ENCODE measurements at places on chromosomes 7 and 10.

- DNase-seq: no peak
These were observed 935.9 kb downstream of the GATA3 start for GRCh38 chr10:8990280-8990987.

DNA sequence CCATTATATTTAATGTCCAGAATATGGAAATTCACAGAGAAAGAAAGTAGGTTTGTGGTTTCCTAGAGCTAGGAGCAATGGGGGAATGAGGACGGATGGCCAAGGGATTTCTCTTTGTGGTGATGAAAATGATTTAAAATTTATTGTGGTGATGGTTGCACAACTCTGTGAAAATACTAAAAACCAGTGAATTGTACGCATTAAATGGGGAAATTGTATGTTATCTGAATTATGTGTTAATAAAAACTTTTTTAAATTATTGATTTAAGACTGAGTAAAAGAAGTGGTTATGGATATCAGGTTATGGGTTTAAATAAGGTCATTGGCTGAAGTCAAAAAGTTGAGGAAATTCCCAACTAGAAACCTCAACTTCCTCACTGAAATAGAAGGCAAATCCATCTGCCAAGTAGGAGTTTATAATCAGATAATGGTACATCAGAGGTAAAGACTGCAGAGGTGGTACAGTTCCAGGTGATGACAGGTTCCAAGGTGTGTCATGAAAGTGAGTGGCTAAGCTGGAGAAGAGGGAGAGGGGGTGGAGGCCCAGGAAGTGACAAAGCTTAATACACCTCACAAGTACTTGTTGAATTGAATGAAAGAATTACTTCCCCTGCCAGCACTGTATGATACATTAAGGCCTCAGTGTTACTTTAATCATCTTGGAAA lies 68.9 kb upstream of the CCDC71L start:
- DNase-seq: no peak

DNA sequence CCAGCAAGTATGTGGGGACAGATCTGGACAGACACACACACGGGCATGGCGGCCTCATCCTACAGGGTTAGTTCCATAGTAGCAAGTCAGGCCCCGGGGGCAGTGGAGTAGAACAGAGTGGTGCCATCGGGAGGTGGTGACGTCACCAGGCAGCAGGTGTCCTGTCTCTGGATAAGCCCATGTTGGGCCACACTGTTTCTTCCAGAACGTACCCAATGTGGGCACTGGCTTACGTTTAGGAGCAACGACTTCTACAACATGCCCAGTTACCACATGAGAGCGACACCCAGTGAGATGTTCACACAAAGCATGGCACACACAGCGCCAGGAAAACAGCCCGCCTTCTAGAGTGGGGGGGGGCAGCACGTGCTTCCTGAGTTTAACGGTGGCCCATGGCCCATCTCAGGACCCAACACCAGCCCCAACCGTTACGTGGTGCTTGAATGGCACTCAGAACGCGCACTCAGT lies 67.8 kb downstream of the CTBP2 start:
- DNase-seq: no peak

DNA sequence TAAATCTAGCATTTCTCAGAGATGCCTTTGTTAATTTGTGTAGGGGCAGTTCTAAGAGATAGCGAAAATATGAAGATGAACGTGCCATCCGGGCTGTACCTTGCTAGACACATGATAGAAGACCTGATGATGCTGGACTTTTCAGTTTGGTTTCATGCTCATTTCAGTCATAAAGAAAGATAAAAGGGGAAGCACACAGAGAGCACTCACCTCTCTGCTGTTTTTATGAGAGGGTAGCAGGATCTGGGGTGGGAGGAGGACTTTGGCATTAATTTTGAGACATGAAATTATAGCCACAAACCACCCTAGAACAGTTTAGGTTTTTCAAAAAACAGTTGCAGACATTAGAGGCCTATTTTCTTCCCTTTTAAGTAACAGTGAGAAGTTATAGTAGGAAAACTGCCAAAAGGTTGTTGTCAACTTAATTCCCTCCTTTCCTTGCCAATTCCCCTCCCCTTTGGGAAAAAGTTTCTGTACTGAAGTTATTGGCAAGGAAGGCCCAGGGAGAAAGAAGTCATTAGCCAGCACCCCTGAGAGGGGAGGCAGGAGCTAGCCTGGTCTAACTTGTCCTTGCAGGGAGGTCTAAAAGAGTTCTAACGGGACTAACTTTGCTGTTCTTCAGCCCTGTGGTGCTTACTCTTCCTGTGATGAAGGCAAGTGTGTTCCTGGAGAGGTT lies 2.6 kb downstream of the ST7 start:
- peak; percentile 67 for DNase-seq

DNA sequence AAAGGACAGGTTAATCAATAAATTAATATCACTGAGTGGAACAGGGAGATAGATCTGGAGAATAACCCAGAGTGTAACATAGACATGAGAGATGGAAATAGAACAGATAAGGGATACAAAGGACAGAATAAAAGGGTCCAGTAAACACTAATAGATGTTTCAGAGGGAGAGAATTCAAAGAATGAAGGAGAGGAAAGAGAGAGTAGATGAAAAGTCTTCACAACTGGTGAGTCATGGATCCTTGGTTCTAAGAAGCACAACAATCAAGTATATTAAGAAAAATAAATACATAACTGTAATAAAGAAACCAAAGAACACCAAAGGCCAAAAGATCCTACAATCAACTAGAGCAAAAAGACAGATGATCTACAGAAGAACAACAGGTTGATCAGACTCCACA lies 66.3 kb downstream of the BEND7 start:
- DNase-seq: no peak

DNA sequence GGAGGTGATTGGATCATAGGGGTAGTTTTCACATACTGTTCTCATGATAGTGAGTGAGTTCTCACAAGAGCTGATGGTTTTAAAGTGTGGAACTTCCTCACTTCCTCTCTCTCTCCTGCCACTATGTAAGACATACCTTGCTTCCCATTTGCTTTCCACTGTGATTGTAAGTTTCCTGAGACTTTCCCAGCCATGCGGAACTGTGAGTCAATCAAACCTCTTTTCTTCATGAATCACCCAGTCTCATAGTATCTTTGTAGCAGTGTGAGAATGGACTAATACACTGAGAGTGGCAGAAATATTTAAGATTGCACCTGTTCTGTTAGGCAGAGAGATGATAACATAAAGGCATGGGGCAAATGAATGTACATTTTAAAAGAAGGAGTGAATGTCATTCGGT lies 507.8 kb downstream of the SORCS3 start:
- no peak for DNase-seq

- no peak for DNase-seq
These were observed 29.4 kb upstream of the KNDC1 start for GRCh38 chr10:133130602-133131001.

GRCh38 chr7:27176962-27177794 lies 3.1 kb upstream of the HOXA10 start:
- DNase-seq: no peak

GRCh38 chr10:122188706-122189105 lies 82.4 kb upstream of the BTBD16 start:
- no peak for DNase-seq

- DNase-seq: no peak
These were observed 166.0 kb upstream of the TCF7L2 start for GRCh38 chr10:112784022-112784461.

DNA sequence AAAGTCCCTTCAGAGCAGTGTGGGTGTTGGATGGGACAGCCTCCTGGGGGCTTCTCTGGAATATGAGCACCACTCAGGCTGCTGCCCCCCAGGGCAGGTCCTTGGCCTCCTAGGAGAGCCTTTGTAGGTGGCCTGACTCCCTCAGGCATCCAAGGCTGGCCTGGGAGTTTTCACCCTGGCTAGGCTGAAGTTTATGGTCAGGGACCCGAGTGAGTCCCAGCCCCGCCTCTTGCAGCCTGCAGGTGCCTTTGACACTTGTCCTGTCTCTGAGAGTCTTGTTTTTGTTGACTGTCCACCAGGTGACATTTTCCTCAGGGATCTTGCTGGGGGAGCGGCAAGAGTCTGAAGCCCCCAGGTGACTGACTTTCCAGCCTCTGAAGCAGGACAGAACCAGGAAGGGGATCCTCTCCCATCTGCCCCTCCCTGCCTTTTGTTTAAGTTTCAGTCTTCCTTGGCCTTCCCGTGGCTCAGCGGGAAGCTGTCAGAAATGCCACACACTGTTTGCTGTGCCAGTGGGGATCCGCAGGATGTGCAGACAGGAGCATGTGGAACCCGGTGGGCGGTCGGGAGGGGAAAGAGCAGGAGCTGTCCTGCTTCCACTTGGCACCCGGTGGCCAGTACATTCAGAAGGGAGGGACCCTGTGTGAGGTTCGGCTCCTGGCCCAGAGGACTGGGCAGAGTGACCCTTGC lies 59.5 kb downstream of the LRRC18 start:
- DNase-seq: no peak

DNA sequence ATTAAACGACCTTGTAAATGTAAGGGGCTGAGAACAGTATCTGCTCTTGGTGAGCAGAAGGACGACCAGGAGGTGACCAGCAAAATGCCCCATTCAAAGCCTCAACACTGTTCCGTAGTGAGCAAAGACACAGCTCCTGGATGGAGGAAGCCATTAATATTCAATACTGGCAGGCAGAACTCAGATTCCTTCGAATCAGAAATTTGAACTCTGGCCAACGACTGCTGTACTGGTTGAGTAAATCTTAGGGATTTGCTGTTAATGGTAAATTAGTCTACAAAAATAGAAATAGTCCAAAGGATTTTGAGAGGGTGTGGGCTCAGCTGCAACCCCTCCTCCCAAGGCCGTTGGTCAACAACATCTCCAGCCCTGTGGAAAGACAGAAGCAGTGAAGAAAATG lies 130.5 kb upstream of the PFKP start:
- no peak for DNase-seq

GRCh38 chr7:65983965-65984658 lies 2.1 kb upstream of the GUSB start:
- no peak for DNase-seq

- DNase-seq: peak; percentile 82
These were observed 37.4 kb upstream of the OPALIN start for GRCh38 chr10:96395931-96396877.

DNA sequence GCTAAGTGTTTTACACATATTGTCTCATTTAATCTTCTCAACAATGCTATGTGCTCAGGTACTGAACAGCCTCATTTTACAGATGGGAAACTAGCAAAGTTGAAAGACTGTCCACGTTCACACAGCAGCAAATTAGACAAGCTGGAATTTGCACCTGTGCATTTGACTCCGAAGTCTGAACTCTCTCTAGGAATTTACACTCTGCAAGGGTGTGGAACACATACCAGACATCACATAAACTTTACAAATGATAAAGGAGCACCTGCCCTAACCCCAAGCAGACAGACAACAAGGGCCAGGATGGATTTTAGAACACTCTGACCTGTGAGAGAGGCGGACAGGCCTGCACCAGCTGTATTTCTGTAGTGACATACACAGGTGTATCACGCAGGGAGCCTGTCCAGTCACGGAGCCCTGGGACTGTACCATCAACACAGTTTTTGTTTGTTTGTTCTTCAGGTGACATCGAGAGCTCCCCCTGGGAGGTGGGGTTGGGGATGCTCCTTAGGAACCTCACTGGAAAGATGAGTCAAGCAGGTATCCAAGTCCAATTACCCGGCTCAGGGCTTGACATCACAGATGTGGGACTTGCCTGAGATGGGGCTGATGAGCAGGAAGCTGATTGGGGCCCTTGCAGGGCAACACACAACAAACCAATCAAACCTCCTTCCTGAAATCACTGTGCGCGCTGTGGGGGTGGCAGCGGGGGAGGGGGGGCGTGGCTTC lies 31.0 kb downstream of the MKI67 start:
- DNase-seq: peak; percentile 41

- DNase-seq: no peak
These were observed 99.6 kb downstream of the CARD11 start for GRCh38 chr7:2943851-2944601.

DNA sequence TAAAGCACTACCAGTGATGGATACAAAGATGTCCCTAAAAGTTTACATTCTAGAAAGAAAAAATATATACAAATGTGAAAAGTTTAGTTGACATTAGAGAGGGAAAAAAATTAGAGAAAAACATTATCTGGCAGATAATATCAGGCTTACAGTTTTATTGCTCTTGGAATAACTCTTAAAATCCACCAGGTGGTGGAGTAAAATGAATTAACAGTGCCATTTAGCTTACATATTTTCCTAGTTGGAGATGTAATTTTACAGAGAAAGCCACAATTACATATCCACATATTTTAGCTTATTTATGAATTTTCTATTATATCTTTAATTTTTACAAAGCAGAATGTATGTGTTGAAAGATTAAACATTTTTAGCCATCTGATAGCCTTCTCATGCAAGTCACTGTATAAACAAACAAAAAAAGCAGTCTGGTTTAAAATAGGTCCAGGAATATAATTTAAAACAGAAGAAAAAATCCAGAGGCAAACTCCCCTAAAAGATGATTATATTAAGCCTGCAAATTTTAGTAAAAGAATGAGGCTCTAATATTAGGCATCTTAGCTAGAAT lies 6.5 kb downstream of the CABCOCO1 start:
- no peak for DNase-seq

DNA sequence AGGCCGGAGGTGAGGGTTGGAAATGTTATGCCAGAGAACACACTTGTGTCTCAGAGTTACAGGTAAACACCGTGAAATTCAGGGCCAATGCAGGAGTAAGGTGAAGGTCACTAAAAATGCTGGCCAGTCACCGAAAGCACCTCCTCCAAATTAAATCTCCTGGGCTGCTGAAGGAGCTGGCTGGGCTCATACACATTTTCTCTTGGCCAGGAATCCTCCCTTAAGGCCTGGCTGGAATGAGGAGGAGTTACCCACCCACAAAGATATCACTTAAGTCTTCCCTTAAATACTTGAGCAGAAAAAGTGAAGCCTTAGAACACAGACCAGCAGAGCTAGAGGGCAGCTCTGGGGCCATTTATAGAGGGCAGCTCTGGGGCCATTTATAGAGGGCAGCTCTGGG lies 46.3 kb downstream of the HTRA1 start:
- no peak for DNase-seq

DNA sequence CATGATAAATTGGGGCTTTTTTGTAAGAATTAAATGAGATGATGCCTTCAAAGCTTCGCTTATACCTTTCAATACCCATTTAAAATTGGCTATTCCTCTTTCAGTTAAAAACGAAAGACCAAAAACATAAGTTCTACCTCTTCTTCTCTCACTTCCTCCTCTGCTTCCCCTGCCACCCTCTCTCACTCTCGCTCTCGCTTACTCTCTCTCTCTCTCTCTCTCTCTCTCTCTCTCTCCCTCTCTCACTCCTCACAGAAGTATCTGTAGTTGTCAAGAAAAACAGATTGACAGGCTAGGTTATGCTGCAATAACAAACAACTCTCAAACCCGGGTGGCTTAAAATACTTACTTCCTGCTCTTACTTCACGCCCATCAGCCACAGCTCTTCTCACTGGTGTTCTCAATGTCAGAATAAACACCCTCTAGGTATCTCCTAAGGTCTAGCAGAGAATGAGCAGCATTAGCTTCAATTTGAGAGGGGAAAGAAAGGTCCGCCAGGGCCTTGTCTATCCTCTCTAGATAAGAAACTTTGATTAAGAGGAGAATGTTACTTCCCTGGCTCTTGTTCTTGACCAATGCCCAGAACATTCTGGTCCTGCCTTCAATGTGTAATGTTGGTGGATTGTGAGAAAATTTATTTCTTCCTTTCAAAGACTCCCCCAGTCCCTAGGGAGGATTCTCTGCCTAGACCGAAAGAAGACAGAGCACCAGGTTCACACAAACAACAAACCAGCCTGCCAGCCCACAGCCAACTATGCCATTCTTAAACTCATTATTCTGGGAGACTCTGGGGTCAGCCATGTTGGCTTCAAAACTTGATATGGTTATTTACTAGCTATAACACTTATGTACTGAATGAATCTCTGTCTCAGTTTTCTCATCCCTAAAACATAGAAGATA lies 1028.7 kb downstream of the XPNPEP1 start:
- DNase-seq: no peak
